ENCODE measurements at places on chromosomes 11 and 22.

- no peak for DNase-seq
Observed at GRCh38 chr11:35006389-35007128, 90.1 kb downstream of the PDHX start.

DNA sequence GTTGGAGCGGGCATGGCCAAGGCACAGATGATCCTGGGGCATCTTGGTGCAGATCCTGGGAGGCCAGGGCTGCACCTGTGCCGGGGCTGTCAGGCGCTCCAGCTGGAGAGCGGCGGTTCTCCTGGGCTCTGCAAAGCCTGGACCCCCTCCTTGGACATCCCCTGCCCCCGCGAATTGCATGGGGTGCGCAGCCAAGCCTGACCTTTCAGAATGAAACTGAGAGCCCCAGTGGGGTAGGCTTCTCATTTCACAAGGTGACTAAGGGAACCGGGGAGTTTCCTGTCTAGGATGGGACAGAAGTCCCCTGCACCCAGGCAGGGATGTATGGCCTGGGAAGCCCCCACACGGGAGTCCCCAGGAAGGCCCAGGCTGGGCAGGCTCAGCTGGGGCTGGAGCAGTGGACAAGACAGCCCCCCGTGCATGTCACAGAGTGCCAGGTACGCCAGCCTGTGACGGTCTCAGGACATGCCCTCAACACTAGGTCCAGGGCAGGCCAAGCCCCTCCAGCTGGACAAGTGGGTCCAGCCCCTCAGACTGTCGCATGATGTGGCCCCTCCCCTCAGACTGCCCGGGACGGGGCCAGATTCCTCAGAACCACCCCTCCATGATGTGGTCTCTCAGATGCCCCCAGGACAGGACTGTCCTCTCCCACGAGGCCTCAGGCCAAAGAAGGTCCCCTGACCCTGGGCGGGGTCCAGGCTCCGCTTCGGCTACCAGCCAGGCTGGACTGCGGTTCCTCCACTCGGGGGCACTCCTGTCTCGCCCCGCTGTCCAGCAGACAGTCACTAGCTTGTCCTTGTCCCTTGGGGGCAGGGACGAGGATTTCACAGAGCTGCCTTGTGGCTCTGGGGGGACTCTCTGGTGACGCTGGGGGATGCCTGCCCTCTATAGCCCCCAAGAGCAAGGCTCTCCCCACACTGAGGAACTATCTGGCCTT, 2.3 kb downstream of the LSP1 start:
- DNase-seq = no peak

DNA sequence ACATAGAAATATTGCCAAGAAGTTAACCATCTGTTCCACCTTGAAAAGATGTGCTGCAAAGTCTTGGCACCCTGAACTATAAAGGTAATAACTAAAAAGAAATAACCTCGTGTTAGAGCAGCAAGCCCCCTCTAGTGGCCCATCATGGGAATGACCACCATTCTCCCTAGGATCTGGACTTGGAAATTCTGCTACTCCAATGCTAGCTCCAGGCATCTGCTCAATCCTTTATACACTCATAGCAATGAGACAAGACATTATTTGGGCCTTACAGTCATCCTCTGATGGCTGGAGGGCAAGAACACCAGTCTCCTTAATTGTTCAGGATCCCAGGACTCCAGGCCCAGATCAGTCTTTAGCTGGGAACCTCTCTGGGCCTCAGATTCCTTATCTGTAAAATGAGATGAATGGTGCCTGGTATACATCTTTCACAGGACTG, 76.0 kb downstream of the CWC15 start:
- no peak for DNase-seq

GRCh38 chr11:118313242-118313641, 8.7 kb downstream of the CD3E start:
- DNase-seq = no peak

DNA sequence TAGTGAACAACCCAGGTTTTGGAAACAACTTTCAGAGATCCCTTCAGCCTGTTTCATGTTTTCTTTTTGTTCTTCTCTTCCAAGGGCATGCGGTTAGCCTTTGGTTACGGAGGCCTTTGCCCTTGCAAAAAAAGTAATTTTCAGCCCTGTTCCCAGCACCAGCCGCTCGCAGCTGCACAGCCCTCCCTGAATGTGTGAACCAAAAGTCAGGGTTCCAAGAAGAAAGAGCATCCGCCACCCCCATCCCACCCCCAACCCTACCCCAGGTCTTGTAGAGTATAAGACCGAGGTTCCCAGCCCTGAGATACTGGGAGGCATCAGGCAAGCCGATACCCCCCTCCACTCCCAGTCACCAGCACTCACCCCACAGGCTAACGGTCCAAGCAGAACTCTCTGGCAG, 56.4 kb downstream of the IGLL1 start:
- DNase-seq = no peak

DNA sequence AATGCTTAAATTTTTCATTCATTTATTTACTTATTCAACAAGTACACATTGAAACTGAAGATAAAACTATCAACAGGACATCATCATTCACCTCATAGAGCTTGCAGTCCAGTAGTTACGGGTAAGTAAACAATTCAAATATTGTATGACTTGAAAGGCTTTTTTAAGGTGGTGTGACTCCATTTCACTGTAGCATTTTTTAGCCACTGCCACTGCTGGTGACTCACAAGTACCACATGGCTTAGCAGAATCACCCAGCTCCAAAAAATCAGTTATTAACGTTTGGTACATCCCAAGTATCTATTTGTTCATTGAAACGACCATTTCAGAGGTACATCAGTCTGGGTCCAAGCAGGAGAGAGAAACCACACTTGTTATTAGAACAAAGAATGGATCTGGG, 427.9 kb upstream of the DDI1 start:
- no peak for DNase-seq

DNA sequence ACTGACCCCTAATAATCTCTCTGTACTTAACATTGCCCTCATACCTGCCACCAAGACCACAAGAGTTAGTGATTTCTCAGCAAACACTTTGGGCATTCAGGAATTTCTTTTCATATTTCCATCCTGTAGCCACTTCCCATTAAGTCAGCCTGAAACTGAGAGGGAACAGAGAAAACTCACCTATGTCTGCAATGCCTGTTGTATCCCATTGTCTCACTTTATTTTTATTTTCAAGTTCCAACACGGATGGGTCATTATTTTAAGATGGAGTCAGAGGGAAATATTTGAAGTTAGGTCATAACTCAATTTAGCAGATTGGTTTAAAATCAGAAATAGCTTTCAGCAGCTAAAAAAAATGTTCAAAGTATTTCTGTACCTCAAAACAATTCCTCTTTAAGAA, 937.8 kb upstream of the CHORDC1 start:
- DNase-seq = no peak

DNA sequence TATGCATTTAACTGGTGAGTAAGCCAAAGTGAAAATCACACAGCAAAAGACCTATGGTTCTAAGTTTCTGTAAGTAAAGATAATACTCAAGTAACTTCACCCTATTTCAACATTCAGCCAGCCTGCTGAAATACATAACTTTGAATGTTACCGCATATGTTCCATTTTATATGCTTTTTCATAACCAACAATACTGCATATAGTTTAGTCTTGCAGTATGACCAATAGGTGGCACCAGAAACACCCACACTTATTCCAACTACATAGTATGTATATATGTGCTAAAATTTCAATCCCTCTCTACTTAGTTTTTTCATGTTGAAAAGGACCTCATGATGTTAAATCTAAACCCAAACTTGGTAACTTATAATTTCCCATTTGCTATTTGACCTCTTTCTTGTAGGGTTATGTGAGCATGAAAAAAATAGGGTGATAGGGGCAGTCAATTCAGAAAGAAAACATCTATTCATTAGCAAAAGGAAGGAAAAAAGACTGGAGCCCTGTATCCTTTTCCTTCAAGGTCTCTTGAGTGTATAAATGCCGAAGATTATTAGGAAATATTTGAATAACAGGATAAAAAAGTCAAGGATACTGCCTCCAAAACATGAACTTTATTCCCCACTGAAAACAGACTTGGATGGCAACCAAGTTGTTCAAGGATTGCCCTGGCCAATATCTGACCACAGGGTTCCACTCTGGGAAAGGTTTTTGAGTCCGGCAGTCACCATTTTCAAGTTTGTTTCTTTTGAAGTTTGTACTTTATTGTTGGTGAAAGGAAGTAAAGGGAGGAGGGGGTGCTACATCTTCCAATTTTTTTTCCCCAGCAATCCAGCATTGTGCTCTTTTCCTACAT, 23.8 kb upstream of the FZD4 start:
- no peak for DNase-seq

- no peak for DNase-seq
Observed at GRCh38 chr11:109527496-109527895, 105.5 kb downstream of the C11orf87 start.

- DNase-seq = no peak
Observed at GRCh38 chr11:17692931-17693330, 26.4 kb upstream of the MYOD1 start.

- no peak for DNase-seq
Observed at GRCh38 chr11:110286298-110287040, 9.9 kb downstream of the RDX start.

- DNase-seq = no peak
Observed at GRCh38 chr11:6615882-6616585, 3.2 kb downstream of the TPP1 start.

GRCh38 chr11:21949763-21950413, 243.0 kb upstream of the ANO5 start:
- no peak for DNase-seq

GRCh38 chr11:111605681-111606080, 3.4 kb downstream of the SIK2 start:
- DNase-seq = no peak
